ENCODE measurements at places on chromosomes 7 and 10. TPM values are rescaled to one million over a fixed set of nuclear protein-coding genes. Genes with fewer than 3 reads are reported as not detected.

- DNase-seq, result peak; percentile 56
- H3K4me3 ChIP-seq, result peak overlapping the region; percentile 48
- no peaks in the 10 kb centered on the region for H3K36me3 ChIP-seq
Measured at GRCh38 chr10:99234041-99234790, 1.4 kb downstream of the HPSE2 start.

DNA sequence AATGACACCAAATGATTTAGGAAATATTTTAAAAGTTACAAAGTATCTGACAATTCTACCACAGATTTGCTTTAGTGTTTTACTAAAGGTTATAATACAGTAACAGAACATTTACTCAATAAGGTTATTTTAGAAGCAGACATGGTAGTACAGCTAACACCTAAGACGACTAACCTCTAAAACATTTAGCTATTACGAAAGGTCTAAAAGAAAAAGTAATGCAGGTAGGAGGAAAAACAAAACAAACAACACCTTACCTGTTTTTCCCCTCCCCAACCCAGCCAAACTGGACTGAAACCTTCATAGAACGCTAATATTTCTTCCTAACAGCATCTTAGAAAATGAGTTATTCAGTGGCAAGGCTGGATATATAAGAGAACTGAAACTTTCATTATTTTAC is 111.3 kb downstream of the SNX13 start:
- H3K4me1 ChIP-seq, result no peaks in the 10 kb centered on the region
- H3K4me3 ChIP-seq, result no peak overlapping the region
- no peak for DNase-seq

NKX2-3 gene
- total RNA-seq, result not detected

TUBB8 gene
- not detected for total RNA-seq

CFTR gene
- total RNA-seq, result 0.82 TPM

GTPBP10 gene
- total RNA-seq, result 36.6 TPM

ZNF511 gene
- total RNA-seq, result 38.8 TPM
